ENCODE measurements at places on chromosomes 5 and 9.

GRCh38 chr9:4058931-4059330, 240.9 kb downstream of the GLIS3 start:
- DNase-seq: no peak

GRCh38 chr9:99783799-99784198, 37.9 kb upstream of the NR4A3 start:
- no peak for DNase-seq

DNA sequence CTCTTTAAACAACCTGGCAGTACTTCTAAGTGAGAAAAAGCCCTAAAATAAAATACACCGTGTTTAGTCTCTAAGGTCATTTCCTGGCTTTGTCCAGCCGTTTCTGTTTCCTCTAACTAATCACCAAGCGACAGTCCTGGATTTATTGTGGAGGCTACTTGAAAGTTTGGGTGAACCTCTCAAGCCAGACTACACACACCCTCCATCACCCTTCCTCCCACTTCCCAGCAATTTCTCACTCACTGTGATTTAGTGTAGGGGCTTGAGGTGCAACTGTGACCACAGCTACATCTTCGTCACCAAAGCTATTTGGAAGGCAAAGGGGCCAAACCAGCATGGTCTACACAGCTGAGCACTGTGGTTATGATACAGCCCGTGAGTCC, 240.0 kb upstream of the SLC24A2 start:
- no peak for DNase-seq

DNA sequence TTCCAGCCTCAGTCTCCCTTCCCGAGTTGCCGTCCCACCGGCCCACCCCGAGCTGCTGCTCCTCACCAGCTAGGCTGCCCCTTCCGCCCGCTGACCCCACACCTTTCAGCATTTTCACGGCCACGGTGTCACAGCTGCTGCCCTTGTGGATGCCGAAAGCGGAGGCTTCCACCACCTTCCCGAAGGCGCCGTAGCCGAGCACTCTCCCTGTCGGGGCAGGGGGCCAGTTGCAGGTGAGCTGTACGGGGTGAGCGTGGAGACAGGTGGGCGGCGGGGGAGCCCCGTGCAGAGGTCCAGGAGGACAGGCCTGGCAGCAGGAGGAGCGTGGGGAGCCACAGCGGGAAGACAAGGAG, 28.2 kb upstream of the SCGB3A1 start:
- no peak for DNase-seq

GRCh38 chr5:32325062-32325461, 12.3 kb upstream of the MTMR12 start:
- no peak for DNase-seq

DNA sequence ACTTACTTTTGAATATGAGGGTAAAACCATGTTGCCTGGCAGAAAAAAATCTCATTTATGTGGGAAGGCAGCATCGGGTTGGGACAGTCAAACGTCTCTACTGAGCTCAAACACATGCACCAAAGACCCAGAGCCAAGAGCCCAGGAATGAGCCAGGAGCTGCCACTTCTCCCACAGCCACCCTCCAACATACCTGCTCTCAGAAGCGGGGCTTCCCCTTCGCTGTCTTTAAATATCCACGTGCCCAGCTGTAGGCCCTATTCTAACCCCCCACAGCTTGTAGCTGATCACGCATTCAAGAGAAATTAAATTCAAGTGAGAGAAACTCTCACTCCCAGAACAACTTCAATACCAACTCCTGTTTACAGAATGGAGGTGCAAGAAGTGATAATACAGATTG, 42.6 kb upstream of the MAP3K1 start:
- DNase-seq: no peak

- no peak for DNase-seq
Measured at GRCh38 chr9:16213781-16214515, 656.5 kb downstream of the BNC2 start.

GRCh38 chr5:52728224-52728623, 59.5 kb upstream of the ITGA1 start:
- no peak for DNase-seq

- no peak for DNase-seq
Measured at GRCh38 chr9:135166565-135166964, 79.1 kb downstream of the OLFM1 start.

DNA sequence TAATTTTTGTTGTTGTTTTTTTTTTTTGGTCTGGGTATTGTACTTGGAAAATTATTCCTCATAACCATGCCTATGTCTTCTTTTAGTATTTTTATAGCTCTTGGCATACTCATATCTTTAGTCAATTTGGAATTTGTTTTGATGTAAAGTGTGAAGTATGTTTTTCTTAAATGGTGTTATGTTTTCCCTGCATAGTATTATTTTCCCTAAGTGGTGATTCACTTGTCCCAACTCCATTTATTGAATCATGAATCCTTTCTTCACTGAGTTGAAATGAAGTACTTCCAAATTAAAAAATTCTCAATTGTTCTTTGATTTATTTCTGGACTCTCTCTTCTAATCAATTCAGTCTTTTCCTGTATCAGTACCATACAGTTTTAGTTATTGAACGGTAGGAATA, 46.5 kb downstream of the POLK start:
- no peak for DNase-seq

DNA sequence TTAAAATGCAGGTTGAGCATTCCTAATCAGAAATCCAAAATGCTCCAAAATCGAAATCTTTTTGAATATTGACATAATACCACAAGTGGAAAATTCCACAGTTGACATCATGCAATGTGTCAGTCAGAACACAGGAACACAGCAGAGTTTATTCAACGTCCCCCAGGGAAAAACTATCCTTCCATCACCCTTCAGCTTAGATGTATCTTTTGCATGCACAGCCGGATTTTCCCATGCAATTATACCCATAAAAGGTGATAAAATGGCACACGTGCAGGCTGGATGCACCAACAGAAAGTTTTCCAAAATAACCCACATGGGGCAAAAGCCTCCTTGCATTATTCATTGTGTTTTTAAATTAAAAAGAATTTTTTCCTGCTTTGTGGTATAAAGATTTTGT, 71.2 kb downstream of the RAB24 start:
- DNase-seq: no peak

GRCh38 chr5:157603333-157604190, 28.0 kb upstream of the ADAM19 start:
- no peak for DNase-seq

- peak; percentile 13 for DNase-seq
Measured at GRCh38 chr9:78746010-78746409, 449.1 kb downstream of the PSAT1 start.

DNA sequence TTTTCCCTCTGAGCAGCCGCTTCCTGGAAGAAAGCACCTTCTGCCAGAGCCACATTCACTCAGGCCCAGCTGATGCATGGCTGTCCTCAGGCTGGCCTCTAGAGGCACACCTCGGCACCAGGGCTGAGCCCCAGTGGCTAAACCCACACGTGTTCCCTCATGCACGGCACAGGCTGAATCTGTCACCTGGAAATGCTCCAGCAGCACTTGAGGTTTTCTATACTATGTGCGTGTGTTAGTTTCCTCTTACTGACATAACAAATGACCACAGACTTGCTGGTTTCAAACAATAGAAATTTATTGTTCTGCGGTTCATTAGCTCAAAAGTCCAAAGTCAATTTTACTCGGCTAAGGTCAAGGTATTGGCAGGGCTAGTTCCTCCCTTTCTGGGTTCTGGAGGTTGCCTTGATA, 141.4 kb downstream of the LRRC70 start:
- peak; percentile 67 for DNase-seq

- DNase-seq: peak; percentile 62
Measured at GRCh38 chr9:91681461-91682305, 258.1 kb upstream of the NFIL3 start.

GRCh38 chr9:27473111-27473529, 51.0 kb upstream of the IFNK start:
- no peak for DNase-seq

DNA sequence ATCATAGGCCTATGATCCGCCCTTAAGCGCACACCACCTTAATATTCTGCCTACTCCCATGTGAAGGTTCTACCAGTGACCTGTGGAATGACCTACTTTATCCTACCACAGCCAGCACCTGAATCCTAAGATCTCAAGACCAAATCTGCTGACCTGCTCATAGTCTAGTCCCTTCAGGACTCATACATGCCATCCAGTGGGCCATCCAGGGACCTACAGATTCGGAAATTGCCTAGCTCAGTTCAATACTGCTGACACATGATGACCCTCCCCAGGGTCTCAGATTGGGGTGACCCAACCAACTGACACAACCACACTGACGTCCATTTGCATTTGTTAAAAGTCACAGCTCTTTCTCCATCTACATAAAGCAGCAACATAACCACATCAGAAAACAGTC, 443.8 kb upstream of the ST8SIA4 start:
- DNase-seq: no peak

DNA sequence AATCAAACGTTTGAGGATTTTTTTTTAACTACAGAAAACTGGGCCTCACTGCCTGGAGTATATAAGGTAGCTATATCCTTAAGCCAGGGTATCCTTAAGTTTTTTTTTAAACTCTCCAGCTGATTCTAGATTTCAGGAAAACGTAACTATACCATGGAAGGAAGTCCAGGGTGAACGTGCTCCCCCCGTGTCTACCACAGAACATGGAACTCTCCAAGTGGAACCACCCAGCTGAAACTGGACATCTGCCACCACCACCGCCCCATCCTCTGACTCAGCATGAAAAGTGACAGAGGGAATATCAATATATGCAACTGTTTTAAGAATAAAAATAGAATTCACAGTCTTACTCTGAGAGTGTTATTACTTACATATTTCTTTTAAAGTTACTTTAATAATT, 61.3 kb downstream of the DROSHA start:
- DNase-seq: no peak

DNA sequence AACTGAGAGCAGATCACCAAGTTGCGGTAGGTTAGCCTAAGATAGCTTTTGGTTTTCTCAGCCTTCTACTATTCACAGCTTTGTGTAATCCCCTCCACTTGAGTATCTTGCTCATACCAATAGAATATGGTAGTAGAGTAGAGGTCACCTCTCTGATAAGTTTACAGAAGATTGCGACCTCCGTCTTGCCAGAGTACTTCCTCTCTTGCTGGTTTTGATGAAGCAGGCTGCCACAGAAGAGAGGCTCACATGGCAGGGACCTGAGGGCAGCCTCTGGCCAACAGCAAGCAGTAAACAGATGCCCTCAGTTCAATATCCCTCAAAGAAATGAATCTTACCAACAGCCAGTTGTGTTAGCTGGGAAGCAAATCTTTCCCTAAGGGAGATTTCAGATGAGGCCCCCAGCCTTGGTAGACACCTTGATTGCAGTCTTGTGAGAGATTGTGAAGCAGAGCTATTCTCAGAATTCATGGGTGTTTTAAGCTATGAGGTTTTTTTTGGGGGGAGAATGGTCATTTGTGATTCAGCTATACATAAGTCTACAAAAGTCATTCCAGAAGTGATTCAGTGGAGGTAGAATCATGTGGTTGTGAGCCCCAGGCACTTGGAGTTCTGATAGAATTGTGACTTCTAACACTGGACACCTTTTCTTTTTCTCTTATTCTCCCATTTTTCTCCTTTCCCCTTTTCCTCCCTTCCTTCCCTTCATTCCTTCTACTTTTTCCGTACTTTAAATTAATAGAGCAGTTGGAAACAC, 22.7 kb upstream of the CDKN2B start:
- DNase-seq: no peak

DNA sequence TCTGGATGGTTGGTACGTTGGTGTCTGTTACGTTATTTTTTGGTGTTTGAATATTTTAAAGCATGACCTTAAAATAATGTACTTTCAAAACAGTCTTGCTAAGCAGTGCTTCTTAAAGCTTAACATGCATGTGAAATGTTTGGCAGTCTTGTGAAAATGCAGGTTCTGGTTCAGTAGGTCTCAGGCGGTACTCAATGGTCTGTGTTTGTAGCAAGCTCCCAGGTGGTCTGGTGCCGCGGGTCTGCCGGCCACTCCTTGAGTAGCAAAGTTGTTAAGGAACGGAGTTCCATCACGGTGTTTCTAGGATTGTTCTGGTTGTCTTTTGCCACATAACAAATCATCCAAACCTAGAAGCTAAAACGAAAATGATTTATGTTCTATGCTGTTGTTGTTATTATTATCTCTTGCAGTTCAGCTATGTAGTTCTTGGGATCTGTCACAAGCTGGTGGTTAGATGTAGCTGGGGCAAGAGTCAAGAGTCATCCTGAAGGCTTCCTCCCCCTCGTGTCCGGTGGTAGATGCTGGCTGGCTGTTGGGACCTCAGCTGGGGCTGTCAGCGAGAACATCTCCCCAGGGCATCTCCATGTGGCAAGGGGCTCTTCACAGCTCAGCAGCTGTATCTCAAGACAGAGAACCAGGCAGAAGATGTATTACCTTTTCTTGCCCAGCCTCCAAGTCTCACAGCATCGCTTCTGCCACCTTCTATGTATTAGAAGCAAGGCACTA, 186.8 kb downstream of the PALM2AKAP2 start:
- DNase-seq: no peak

- no peak for DNase-seq
Measured at GRCh38 chr9:99753436-99753835, 68.2 kb upstream of the NR4A3 start.

- no peak for DNase-seq
Measured at GRCh38 chr9:121636341-121636865, 15.0 kb upstream of the DAB2IP start.

DNA sequence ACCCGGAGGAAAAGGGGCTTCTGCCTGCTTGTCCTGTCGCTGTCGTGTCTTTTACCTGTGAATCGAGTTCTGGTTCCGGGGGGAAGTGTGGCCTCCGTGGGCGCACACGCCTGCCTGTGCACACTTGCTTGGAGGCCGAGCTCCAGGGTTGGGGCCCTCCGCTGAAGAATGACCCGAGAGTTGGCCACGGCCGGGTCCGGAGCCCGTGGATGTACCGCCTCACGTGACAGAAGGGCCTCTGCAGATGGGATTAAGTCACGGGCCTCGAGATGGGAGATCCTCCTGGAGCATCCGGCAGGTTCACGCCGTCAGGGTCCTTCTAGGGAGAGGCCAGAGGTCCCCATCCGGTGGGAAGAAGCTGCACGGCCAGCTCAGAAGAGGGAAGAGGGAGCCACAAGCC, 81.0 kb downstream of the KCNT1 start:
- no peak for DNase-seq

- DNase-seq: no peak
Measured at GRCh38 chr5:1762121-1762882, 37.3 kb downstream of the MRPL36 start.

DNA sequence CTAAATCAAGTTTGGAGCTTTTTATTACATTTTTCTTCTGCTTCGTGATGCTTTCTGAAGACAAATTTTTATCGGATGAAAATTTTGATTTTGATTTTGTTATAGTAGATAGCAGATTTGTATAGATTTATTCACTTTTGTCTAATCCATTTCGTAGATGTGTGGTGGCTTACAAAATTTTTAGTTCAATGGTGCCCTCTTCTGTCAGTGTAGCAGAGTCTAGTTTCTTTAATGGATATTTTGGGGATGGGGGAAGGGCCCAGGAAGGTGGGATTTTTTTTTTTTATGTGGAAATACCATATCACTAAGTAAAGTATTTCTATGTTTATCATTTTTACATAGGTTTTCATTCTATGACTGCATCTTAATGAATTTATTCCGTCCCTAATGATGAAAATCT, 259.9 kb upstream of the TARS1 start:
- DNase-seq: no peak

DNA sequence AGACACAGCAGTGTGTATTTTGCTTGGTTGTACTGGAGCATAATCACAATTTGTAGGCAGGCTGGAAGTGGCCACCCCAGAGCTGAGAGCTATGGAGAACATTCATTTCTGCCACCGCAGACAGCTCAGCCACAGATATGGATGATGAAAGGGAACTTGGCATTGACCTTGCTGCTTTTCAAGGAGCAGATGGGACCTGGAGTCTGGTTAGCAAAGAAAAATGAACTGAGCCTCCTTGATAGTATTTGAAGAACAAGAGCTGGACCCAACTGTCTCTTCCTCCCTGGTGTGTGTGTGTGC, 395.2 kb upstream of the ZNF462 start:
- no peak for DNase-seq

GRCh38 chr5:179124273-179124852, 64.2 kb downstream of the ZNF354C start:
- DNase-seq: no peak

All from NCI-H2029 (cell line).